Activated T-cell treated with anti-CD3 and anti-CD28 coated beads, Interleukin-2, amount 50 U/mL, for 24 hours (primary cell): ENCODE measurements at places on chromosomes 16 and 17.

GRCh38 chr16:84827131-84827574 lies 7.4 kb downstream of the CRISPLD2 start:
- DNase-seq = no peak
- no peaks in the 10 kb centered on the region for H3K4me1 ChIP-seq

GRCh38 chr16:9275816-9276354 lies 184.4 kb downstream of the HAPSTR1 start:
- H3K4me1 ChIP-seq = no peaks in the 10 kb centered on the region
- no peak for DNase-seq
- no peak overlapping the region for H3K27ac ChIP-seq
- no peak overlapping the region for H3K4me3 ChIP-seq
- H3K27me3 ChIP-seq = peaks cover 4% of the 10 kb centered on the region

- H3K27ac ChIP-seq = no peak overlapping the region
- no peaks in the 10 kb centered on the region for H3K36me3 ChIP-seq
- no peak overlapping the region for H3K4me3 ChIP-seq
- no peaks in the 10 kb centered on the region for H3K27me3 ChIP-seq
- DNase-seq = no peak
- no peaks in the 10 kb centered on the region for H3K4me1 ChIP-seq
Measured at GRCh38 chr16:52634104-52634503, 87.2 kb upstream of the TOX3 start.

DNA sequence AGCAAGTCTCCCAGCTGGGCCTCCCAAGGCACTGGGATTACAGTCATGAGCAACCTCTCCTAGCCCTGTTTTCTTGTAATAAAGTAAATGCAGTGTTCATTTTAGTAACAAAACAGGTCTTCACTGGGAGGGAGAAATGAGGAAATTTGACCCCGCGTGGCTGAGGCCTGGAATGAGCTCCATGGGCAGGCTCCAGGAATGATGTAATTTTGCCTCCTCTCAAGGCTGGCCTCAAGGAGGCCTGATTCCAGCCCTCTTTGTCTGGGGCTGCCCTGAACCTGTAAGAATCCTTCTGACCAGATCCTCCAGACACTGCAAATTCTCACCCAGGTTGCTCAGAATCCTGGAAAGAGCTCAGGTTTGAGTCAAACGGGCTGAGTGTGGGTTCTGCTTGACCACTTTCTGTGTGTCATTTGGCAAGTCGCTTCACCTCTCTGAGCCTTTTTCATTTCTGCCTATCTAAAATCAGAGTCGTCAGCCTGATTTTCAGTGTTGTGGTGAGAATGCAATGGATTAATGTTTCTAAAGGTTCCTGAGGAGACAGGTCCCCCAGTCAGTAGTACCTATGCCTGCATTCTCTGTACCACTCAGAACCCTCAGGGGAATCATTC lies 57.1 kb downstream of the RAB11FIP4 start:
- H3K4me1 ChIP-seq = peaks cover 3% of the 10 kb centered on the region
- no peak for DNase-seq
- no peaks in the 10 kb centered on the region for H3K27me3 ChIP-seq

- H3K27ac ChIP-seq = peak overlapping the region; percentile 91
- peak; percentile 75 for DNase-seq
Measured at GRCh38 chr17:82126556-82127314, 28.7 kb upstream of the FASN start.

- H3K4me3 ChIP-seq = no peak overlapping the region
- H3K4me1 ChIP-seq = no peaks in the 10 kb centered on the region
- no peak for DNase-seq
- no peaks in the 10 kb centered on the region for H3K27me3 ChIP-seq
- no peak overlapping the region for H3K27ac ChIP-seq
Measured at GRCh38 chr17:63240106-63240505, 206.0 kb downstream of the CYB561 start.

DNA sequence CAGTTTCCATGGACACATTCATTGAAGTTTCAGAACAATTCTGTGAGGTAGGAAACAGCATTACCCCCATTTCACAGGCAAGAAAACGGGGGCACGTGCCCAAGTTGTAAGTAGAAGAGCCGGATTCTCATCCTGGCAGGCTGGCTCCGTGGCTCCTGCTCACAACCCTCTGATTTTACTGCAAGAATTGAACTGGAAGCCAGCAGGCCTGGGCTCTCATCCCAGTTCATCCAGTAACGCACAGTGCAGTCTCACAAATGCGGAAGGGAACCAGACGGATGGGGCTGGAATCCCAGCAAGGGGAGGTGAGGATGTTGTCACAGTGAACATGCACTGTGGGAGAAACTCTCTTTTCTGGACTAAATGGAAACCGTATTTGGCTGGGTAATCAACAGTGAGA lies 40.7 kb upstream of the DOC2B start:
- DNase-seq = no peak
- H3K4me3 ChIP-seq = no peak overlapping the region
- H3K27ac ChIP-seq = no peak overlapping the region
- no peaks in the 10 kb centered on the region for H3K36me3 ChIP-seq
- no peaks in the 10 kb centered on the region for H3K4me1 ChIP-seq

DNA sequence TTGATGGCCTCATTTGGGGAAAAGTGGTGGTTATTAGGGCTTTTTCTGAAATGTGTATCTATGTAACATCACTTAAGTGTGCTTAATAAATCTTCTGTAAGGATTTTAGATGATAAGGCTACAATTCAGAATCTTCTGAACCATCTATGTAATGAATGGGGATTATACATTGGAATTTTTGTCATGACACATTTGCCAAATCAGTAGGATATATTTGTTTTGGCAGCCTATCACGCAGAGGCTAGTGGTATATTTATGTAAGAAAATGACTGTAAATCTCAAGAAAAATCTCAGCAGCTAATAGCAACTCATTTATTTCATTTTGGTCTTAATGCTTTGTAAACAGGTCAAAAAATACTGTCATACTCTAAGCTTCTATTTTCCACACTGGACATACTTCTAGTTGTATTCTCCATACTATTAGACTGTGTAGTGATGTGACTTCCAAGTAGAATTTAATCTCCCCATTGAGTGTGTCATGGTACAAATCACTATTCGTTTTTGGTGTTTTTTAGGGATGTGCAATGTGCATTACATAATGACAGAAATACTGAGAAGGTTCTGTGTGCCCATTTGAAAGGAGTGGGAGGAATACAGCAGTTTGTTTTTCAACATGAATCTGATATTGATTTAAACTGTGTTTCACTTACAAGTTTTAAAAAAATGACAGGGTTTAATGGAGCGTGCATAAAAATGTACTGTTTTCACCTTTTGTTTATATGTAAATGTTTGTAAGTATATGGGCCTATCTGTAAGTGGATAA lies 29.2 kb downstream of the CLUH start:
- peaks cover 73% of the 10 kb centered on the region for H3K36me3 ChIP-seq
- no peak for DNase-seq
- H3K4me3 ChIP-seq = no peak overlapping the region
- H3K27me3 ChIP-seq = no peaks in the 10 kb centered on the region

DNA sequence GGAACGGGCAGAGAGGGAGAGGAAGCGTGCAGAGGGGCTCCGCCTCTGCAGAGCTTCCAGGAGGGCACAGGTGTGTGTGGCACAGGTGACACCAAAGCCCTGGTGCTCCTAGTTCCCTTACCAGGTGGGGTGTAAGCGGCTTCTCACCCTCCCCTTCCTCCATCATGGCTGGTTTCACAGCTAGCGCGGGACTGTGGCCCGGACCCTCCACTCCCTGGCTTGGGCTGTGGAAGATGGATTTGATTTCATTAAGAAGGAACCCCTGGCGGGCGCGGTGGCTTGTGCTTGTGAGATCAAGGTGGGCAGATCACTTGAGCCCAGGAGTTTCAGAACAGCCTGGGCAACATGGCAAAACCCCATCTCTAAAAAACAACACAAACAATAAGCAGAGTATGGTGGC lies 241.2 kb upstream of the GSE1 start:
- H3K4me1 ChIP-seq = peaks cover 7% of the 10 kb centered on the region
- no peak overlapping the region for H3K4me3 ChIP-seq
- H3K27ac ChIP-seq = no peak overlapping the region
- H3K27me3 ChIP-seq = no peaks in the 10 kb centered on the region
- DNase-seq = no peak

- H3K27ac ChIP-seq = peak overlapping the region; percentile 66
- H3K36me3 ChIP-seq = peaks cover 23% of the 10 kb centered on the region
- no peaks in the 10 kb centered on the region for H3K27me3 ChIP-seq
- H3K4me3 ChIP-seq = no peak overlapping the region
Measured at GRCh38 chr17:2101448-2102257, 46.8 kb downstream of the HIC1 start.

- no peak overlapping the region for H3K27ac ChIP-seq
- DNase-seq = no peak
- no peak overlapping the region for H3K4me3 ChIP-seq
- H3K27me3 ChIP-seq = no peaks in the 10 kb centered on the region
- peaks cover 12% of the 10 kb centered on the region for H3K4me1 ChIP-seq
Measured at GRCh38 chr17:77769215-77769614, 189.3 kb upstream of the TNRC6C start.

DNA sequence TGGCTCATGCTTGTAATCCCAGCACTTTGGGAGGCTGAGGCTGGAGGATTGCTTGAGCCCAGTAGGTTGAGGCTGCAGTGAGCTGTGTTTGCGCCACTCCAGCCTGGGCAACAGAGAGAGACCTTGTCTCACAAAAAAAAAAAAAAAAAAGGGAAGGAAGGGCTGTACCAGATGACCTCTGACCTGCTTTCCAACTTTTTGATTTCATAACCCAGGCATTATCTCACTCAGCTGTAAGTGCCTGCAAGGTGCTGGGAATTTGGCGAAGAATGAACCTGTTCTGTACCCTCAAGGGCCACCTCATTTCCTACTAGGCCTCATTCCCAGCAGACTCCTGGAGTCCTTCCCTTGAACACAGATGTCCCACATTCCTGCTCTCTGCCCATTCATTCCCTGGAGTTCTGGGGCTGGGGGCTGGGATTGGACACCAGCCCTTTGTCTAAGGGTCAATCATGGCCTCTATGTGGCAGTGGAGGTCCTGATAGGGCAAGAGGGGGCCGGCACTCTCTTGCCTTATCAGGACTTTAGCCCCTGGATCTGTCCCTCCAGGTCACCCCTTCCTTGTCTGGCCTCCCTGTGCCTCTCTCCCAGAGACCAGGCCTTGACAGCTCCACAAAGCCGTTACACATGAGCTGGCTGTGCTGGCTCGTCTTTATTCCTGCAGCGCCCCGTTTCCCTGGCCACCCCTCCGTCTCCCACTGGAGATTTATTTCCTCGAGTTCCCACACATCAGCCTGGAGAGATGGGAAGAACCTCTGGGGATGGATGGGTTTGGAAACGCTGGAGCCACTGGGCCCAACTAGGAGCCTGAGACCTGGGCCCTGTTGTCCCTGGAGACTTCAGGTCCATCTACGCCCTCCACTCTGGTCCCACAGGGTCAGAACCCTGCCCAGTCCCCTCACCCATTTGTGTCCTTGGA lies 821 bp upstream of the GFAP start:
- no peak overlapping the region for H3K4me3 ChIP-seq
- H3K4me1 ChIP-seq = peaks cover 5% of the 10 kb centered on the region
- peaks cover 41% of the 10 kb centered on the region for H3K27me3 ChIP-seq
- H3K27ac ChIP-seq = no peak overlapping the region
- no peak for DNase-seq
- H3K36me3 ChIP-seq = no peaks in the 10 kb centered on the region

GRCh38 chr16:66949472-66949871 lies 11.6 kb upstream of the CES3 start:
- H3K4me3 ChIP-seq = no peak overlapping the region
- no peaks in the 10 kb centered on the region for H3K36me3 ChIP-seq
- peaks cover 23% of the 10 kb centered on the region for H3K4me1 ChIP-seq
- DNase-seq = no peak
- H3K27ac ChIP-seq = no peak overlapping the region

- H3K27ac ChIP-seq = no peak overlapping the region
- DNase-seq = no peak
- H3K27me3 ChIP-seq = no peaks in the 10 kb centered on the region
- no peak overlapping the region for H3K4me3 ChIP-seq
- H3K36me3 ChIP-seq = peaks cover 78% of the 10 kb centered on the region
Measured at GRCh38 chr17:18300725-18301480, 13.9 kb downstream of the TOP3A start.

DNA sequence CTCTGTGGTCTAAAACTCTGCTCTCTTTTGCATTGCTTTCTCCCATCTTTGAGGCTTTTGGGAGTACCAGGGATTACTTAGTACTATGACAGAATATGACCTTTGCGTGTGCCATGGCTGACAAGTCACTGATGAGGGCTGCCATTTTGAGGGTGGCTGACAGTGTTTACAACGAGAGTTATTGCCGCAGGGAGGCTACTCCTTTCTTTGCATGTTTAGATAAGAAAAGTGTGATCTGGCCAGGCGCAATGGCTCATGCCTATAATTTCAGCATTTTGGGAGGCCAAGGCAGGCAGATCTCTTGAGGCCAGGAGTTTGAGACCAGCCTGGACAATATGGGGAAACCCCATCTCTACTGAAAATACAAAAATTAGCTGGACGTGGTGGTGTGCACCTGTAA lies 77.5 kb downstream of the GSG1L start:
- no peaks in the 10 kb centered on the region for H3K4me1 ChIP-seq
- DNase-seq = no peak
- no peak overlapping the region for H3K4me3 ChIP-seq
- peaks cover 4% of the 10 kb centered on the region for H3K27me3 ChIP-seq

GRCh38 chr16:2955438-2955778 lies 8.7 kb upstream of the KREMEN2 start:
- no peaks in the 10 kb centered on the region for H3K36me3 ChIP-seq
- H3K27ac ChIP-seq = no peak overlapping the region
- no peak overlapping the region for H3K4me3 ChIP-seq
- H3K27me3 ChIP-seq = peaks cover 22% of the 10 kb centered on the region

- H3K27ac ChIP-seq = no peak overlapping the region
- no peak overlapping the region for H3K4me3 ChIP-seq
- H3K27me3 ChIP-seq = no peaks in the 10 kb centered on the region
- no peak for DNase-seq
Measured at GRCh38 chr17:81583589-81584342, 31.6 kb upstream of the FAAP100 start.

DNA sequence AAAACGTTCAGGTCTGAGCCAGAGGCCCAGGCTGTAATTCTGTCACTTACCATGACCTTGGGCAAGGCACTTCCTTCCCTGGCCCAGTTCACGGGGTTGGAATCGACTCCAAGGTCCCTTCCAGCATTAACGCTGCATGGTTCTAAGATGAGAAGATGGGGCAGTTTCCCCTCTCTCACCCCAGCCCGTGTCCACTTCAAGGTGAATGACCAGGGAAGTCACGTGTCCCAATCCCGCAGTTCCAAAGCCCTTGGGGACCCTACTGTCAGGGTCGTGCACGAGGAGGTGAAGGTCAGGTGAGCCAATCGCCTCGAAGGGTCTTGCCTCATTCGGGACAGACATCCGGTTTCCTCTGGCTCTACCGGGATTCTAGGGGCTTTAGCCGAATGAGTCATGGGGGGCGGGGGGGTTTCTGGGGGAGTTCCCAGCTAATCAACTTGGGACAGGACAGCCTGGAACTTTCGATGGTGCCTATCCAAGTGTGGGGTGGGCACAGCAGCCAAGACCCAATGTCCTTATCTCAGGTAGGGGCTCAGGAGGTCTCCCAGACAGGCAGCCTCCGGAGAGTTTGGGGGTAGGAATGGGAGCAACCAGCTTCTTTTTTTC lies 762 bp upstream of the CSF3 start:
- peaks cover 23% of the 10 kb centered on the region for H3K36me3 ChIP-seq
- no peak overlapping the region for H3K27ac ChIP-seq
- peaks cover 10% of the 10 kb centered on the region for H3K4me1 ChIP-seq
- DNase-seq = no peak
- H3K4me3 ChIP-seq = no peak overlapping the region
- H3K27me3 ChIP-seq = peaks cover 6% of the 10 kb centered on the region

- peaks cover 11% of the 10 kb centered on the region for H3K4me1 ChIP-seq
- no peak overlapping the region for H3K4me3 ChIP-seq
- peaks cover 45% of the 10 kb centered on the region for H3K36me3 ChIP-seq
- no peak overlapping the region for H3K27ac ChIP-seq
- DNase-seq = no peak
Measured at GRCh38 chr16:69111876-69112230, 6.4 kb downstream of the HAS3 start.
